ENCODE measurements at places on chromosomes 2 and 18.

DNA sequence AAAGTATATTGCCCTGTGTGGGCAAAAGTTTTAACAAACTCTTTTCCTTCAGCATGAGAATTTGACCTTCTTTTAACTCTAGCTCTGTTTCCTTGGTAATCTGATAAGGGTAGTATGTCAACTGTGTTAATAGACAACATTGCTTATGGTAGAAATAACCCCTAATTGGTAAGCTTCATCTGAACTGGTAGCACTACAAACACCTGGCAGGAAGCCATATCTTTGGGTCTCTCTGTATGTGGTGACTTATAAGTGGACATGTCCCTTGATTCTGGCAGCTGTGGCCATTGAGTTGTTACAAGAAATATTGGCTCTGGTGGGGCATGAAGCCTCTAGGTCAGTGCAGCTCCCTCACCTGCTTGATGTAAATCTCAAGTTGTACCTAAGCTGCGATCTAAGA is 46.9 kb downstream of the MBD5 start:
- no peak for DNase-seq

DNA sequence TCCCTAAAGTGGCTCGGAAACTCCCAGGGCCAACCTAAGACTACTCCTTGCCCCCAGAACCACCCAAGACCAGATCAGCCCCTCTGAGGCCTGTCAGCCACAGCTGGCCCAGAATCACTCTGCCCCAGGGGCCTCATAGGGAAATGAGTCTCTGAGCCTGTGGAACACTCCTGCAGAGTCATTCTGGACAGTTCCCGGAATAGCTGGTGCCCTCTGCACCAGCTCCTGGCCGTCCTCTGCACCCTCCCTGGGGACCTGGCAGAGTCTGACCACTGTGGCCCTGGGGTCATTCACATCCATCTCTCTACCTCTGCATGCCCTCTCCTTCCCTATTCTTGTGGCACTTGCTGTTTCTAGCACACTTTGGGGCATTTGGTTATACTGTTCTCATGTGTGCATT is 14.6 kb upstream of the TMEM214 start:
- DNase-seq = no peak

- DNase-seq = no peak
Measured at GRCh38 chr2:180268006-180268405, 260.9 kb upstream of the CWC22 start.

DNA sequence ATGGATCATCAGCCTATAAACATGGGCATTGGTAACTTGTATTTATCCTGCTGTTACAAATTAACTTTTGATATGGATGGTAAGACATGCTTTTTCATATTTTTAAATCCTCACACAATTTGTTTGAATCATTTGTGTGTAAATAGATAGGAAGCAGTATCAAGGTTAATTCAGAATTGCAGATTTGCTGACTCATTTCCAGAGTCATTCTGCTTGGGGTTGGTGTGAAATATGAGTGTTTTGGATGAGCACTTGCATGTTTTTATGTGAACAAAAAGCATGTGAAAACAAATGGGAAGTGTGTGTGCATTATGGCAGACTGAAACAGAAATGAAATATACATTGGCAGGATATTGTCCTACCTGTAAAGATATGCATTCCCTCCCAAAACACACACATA is 11.8 kb downstream of the CCDC85A start:
- DNase-seq = no peak

- no peak for DNase-seq
Measured at GRCh38 chr2:190328573-190329147, 9.0 kb upstream of the HIBCH start.

DNA sequence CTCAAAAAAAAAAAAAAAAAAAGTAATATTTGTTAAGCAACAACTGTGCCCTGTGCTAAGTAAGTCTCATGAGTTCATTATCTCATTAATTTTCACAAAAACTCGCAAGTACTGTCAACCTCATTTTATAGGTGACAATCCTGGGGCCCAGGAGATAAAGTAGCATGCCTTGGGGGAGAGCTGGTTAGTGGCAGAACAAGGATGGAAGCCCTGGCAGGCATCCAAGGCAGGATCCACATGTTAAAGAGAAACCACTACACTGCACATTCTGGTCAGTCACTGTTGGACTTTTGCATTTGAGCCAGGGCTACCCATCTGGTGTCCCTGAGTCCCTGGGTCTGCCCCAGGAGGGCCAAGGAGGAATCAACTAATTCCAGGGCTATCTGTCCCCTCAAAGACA is 54.6 kb downstream of the ZFP36L2 start:
- DNase-seq = no peak

Measured in stimulated activated CD4-positive, alpha-beta T cell treated with anti-CD3 and anti-CD28 coated beads, Interleukin-4, amount 100 ng/mL, for 4 hours (primary cell).